ENCODE measurements at places on chromosomes 11 and 22.
A peak's percentile ranks its signal among the peaks of the same experiment; 100 is the strongest.

- peak; percentile 24 for DNase-seq
Measured at GRCh38 chr11:66100272-66101065, 30.4 kb downstream of the PACS1 start.

GRCh38 chr11:72724851-72725723 lies 27.1 kb downstream of the ARAP1 start:
- DNase-seq, result peak; percentile 92

DNA sequence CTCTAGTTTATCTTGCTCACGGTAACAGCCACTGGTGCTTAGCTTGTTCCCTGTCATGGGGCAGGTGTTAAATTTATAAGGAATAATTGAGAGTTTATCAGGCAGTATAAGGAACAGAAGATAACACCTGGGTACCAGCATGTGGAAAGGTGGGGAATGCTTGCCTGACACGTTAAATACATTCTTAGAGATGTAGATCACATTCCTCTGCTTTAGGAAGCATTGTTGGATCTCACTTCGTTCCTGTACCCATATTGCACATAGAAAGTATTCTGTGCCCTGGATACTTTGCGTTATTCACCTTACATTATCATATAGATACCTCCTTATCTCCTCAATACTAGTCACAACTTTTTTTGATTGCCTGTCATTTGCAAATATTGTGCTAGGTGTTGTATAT lies 114.7 kb downstream of the UVRAG start:
- no peak for DNase-seq

DNA sequence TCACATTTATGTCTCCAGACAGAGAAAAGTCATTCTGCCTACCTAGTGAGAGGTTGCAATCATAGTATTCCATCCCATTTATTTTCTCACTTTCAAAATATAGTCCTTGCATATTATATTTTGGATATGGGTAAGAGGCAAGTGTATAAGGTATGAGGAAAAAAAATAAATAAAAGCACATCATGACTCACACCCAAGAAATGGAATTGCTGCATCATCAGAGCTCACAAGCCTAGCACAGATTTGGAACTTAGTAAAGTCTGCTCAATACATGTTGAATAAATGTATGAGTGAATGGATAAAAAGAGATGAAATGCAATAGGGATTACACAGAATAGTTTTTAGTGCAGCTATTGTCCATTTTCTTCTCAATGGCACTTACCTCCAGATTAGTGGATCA lies 2.5 kb upstream of the OR51G1 start:
- peak; percentile 33 for DNase-seq

DNA sequence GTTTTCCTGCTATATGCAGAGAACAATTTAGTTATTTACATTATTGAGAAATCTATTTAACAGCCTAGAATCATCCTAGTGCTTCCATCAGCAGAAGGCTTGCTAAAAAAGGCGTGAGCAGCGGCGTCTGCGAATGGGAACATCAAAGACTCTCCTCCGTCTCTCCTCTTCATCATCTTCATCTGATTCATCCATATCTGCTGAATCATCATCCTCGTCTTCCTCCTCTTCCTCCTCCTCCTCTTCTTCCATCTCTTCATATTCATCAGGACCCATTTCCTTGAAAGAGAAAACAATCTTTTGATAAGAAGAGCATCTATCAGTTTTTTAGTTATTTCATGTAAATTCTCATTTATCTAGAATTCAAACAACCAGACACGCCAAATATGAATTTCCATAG lies 5.6 kb upstream of the CD59 start:
- no peak for DNase-seq

- DNase-seq, result no peak
Measured at GRCh38 chr11:103398829-103399228, 289.6 kb downstream of the DYNC2H1 start.

- peak; percentile 54 for DNase-seq
Measured at GRCh38 chr11:65381716-65382032, 772 bp downstream of the SLC25A45 start.
